ENCODE measurements at places on chromosomes 1 and 21.

DNA sequence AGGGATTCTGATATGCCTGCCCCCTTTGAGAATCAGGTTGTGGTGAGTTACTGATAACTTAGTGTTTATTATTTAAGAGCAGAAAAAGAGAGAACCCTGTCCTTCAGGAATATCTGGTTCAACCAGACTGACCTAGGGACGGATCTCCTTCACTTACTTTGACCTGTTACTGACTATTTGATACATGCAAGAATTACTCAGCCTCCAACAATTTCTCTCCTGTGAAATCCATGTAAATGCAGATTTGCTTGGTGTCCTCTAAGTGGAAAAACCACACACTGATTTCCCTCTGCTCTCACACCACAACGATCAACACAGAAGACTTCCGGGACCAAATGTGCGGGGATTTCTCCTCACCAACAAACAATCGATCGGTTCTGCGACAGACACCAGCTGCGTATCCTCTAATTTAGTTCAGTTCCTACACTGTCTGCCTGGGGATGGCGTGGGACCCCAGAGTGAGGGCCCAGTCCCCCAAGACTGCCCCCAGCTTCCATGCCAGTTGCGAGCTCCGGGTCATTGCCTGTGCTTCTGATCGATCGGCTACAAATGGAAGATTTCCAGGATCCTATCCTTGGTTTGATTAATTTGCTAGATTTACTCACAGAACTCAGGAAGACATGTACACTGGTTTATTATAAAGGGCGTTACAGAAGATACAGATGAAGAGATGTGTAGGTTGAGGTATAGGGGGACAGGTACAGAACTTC, 51.7 kb downstream of the BACE2 start:
- ATAC-seq, result no peak

DNA sequence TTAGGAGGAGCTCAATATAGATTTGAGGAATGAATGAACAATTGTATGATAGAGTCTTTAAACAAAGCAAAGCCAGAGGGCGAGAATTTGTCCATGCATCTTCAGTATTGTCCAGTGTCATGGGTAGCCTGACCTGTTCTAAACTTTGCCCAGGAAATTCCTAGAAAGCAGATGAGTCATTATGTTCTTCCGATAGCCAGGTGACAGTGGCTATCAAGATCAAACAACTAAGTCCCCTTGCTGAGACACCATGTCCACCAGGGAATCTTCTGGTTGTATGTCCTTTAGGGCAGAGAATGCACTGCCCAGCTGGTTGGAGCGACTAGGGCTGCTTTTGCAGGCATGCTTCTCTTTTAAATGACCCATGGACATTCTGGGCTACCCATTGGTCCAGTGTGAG, 1.8 kb upstream of the SLC26A9 start:
- no peak for ATAC-seq

DNA sequence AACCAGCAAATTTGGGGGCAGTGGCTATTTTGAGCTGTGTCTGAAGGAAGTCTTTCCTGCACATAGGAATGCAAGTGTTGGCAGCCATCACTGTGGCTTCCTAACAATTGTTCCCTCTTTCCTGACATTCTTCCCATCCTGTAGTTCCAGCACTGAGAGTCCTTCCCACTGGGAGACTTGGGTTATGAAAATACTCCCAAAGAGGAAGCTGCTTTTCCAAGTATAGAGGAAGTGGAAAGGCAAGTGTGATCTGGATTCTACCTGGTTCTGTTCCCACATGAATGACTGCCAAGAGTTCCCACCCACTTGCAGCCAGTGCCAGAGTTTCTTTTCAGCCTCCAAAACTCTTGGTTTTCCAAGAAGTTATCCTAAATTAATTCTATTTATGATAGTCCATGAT, 98.5 kb upstream of the CD53 start:
- no peak for ATAC-seq

GRCh38 chr21:39388038-39388810, 39.3 kb upstream of the HMGN1 start:
- ATAC-seq, result peak; percentile 89

- ATAC-seq, result no peak
Observed at GRCh38 chr1:232340446-232340845, 289.5 kb downstream of the SIPA1L2 start.

DNA sequence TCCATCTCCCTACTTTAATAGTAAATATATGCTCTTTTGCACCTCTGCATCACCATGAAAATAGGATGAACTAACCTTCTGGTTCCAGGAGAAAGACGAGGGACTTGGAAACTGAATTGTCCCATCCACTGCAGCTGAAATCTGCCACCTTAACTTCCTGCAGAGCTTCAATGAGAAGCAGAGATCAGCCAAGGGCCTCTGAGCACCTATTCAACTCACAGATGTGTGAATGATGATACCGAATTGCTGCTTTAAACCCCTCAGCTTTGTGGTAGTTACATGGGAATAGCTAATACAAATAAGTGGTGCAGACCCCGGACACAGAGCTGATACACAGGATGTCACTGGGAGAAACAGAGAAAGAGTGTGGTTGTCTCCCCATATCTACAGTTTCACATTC, 616.8 kb downstream of the NCAM2 start:
- ATAC-seq, result no peak

DNA sequence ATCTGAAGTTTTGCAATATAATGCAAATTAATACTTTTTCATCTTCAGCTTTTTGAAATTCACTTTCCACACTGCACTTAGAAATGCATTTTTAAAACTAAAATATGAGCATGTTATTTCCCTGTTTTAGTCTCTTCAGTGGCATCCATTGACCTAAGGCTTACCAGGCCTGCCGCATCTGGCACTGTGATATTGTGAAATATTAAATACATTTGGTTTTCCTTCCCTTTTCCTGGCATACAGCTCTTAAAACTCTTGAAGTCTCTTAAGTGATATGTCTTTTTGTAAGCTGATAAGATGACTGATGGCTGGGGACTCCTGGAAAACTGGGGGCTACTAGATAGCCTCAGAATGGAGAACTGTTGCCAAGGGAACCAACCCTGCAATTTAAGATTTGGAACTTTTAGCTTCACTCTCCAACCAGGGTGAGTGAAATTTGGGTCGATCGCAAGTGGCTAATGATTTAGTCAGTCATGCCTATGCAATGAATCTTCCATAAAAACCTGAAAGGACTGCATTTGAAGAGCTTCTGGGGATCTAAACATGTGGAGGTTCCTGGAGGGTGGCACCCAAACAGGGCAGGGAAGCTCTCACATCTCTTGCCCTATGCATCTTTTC, 75.5 kb upstream of the PDC start:
- no peak for ATAC-seq

GRCh38 chr1:115218699-115219098, 119.3 kb downstream of the NGF start:
- no peak for ATAC-seq

- ATAC-seq, result no peak
Observed at GRCh38 chr1:2033165-2033564, 14.0 kb downstream of the GABRD start.

DNA sequence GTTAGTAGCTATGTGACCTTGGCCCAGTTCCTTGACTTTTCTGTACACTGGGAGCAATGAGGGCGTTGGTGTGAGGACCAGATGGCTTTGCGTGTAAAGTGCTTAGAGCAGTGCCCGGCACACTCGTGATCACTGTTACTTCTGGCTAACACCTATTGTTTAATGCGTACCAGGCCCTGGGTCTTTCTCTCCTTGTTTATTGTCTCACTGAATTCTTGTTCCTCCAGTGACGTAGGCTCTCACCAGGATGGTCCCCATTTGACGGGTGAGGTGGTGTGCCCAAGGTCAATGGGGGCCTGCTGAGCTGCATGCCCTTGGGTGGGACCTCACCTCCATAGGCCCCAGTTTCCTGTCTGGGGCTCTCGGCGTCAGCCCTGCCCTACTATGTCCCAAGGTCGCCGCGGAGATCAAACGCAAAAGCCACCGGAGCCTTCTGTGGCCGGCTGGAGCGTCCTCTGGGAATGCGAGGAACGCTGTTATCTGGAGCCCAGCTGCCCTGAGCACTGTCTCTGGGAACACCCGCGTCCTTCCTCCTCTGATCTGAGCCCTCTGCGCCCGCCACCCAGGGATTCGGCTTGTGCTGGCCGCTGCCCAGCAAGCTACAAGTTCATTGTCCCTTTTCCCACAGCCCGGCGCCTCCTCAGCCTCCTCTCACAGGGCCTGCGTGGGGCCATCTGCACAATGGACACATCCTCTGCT, 28.9 kb downstream of the ALPL start:
- ATAC-seq, result no peak

DNA sequence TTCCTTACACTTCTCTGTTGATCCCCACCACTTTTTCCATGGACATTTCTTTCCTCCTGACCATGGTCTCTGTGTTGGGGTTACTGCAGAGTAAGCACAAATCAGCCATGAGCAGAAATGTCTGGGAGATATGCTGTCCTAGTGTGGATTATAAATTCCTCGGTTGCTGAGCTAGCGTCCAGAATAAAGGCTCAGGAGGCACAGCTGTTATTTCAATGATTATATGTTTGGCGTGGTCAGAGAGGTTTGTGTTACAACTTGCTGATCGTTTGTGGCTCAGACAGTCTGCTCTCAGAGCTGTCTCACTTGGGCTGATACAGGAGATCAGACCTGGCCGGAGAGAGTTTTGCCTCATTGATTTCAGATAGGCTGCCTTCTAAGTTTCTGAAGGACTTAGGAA, 37.5 kb upstream of the LAMC2 start:
- ATAC-seq, result no peak

GRCh38 chr21:42396799-42397745, 1.2 kb upstream of the TMPRSS3 start:
- no peak for ATAC-seq

- ATAC-seq, result no peak
Observed at GRCh38 chr1:81412954-81413353, 387.8 kb upstream of the ADGRL2 start.

DNA sequence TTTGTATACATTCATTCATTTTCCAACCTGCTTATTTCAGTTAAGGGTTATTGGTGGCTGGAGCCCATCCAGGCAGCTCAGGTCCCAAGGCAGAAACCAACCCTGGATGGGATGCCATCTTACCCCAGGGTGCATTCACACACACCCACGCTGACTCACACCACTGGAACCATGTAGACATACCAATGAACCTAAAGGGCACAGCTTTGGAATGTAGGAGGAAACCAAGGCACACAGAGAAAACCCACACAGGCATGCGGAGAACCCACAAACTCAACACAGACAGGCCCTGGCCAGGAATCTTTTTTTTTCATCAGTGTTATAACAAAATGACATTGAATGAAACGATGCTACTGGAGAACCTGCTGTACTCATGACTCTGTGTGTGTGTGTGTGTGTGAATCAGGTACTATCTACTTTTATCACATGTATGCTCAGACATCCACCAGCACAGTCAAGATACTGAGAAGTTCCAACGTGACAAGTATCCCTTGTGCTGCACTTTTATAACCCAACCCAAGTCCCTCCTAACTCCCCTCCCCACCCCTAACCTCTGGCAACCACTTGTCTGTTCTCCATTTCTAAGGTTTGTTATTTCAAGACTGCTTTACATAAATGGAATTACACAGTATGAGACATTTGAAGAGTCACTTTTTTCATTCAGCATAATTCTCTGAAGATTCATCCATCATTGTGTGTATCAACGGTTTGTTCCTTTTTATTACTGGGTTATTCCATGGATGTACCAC, 286.8 kb upstream of the PLD5 start:
- no peak for ATAC-seq

GRCh38 chr1:54610601-54611580, 12.4 kb downstream of the FAM151A start:
- no peak for ATAC-seq

GRCh38 chr1:24392604-24392946, 21.0 kb downstream of the STPG1 start:
- ATAC-seq, result no peak

DNA sequence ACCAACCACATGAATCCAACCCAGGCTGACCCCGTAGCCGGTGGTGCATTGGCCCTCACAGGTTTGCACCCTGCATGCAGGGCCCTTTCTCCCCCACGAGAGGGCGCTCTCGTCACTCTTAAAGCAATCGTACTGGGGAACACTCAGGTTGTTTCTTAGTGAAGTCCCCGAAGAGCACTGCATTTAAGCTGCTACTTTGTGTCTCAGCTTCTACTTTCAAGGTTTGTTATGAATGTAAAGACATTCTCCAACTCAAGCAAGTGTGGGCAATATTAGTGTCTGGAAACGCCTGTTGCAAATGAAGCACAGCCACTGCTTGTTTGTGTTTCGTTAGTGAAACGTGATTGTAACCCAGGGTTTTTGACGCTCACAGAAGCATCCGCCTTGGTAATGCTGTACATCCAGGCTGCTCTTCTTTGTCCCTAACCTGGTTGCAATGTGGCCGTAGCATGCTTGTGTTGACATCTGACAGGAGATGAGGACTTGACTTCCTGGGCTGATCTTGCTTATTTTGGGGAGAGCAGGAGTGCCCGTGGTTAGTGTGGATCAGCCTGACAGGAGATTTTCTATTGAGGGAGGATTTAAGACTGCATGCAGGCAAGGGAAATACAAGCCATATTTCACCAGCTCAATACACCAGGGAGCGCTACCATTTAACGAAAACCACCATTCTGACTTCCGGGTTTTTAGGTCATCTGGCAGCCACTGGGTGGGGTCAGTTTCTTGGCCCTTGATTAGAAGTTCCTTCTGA, 79.8 kb downstream of the ST6GALNAC3 start:
- ATAC-seq, result peak; percentile 94

DNA sequence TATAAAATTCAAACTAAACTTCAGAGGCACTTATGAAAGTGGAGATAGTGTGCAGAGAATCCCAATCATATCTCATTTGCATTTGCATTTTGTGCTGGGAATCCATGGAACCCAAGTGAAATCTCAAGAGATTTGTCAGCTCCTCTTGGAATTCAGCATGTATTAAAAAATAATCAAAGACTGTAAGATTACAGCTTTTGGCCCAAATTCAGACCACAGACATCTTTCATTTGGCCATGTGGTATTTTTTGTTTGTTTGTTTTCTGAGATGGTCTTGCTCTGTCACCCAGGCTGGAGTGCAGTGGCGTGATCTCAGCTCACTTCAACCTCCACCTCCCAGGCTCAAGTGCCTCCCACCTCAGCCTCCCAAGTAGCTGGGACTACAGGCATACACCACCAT, 3.8 kb upstream of the CACYBP start:
- ATAC-seq, result no peak

GRCh38 chr1:219581766-219582165, 31.1 kb downstream of the ZC3H11B start:
- ATAC-seq, result no peak

DNA sequence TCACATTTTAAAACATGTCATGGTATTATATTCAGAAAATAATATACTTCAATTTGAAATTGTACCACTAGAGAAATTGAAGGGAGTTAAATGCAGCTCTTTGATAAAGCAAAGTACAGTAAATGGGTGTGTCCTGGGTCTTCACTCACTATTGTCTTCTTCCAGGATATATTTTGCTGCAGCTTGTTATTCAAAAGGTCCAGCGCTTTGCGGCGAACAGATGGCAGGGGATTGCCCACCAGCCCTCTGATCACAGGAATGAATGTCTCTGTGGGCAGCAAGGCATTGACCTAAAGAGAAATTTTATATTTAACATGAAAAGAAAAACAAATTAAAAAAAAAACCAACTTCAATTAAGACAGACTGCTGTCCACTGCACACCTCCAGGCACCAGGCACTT, 35.1 kb downstream of the LGALS8 start:
- no peak for ATAC-seq

- ATAC-seq, result no peak
Observed at GRCh38 chr21:39536835-39537234, 75.9 kb upstream of the B3GALT5 start.

GRCh38 chr21:33684068-33684467, 41.8 kb downstream of the ITSN1 start:
- no peak for ATAC-seq

- peak; percentile 51 for ATAC-seq
Observed at GRCh38 chr1:101520302-101520701, 283.5 kb downstream of the S1PR1 start.

GRCh38 chr1:40339420-40340323, 22.6 kb upstream of the COL9A2 start:
- no peak for ATAC-seq

Measured in activated T-helper 17 cell treated with anti-CD3 and anti-CD28 coated beads, Interleukin-2, amount 50 U/mL, for 72 hours (primary cell).